ENCODE measurements at places on chromosomes 4 and X.

DNA sequence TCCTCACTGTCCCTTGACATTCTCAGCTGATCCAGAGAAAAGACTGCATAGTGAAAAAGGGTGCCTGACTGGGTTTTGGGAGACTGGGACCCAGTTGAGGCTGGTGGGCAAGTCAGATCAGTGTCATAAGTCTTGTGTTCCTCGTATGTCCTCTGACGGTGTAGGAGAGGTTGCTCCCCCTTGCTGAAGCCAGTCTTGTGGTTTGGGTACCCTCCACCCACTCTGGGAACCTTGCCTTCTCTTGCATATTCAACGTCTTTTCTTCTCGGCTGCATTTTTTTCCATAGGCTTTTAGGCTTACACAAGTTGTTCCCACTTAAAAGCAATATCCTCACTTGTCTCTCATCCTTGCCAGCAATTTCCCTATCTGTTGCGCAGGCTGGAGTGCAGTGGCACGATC is 211.9 kb downstream of the PTTG2 start:
- no peak for DNase-seq

GRCh38 chr4:137748616-137749015 is 216.3 kb upstream of the PCDH18 start:
- no peak for DNase-seq

DNA sequence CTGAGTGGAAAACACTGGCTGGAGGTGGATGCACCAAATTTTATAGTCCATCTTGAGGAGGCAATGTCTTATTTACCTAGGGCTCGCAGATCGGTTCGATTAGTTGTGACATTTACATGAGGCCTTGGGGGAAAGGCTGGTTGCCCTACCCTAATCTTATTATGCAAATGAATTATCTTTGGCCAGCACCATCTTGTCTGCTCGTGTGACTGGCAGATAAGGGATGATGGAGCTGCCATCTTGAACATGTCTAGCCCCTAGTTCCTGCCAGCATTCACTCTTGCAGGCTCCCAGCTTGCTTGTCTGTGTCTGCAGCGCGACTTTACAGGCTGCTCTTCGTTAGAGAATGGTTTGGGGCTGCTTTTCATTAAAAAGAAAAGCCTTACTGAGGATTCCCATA is 61.9 kb downstream of the SEC24B start:
- DNase-seq: no peak

DNA sequence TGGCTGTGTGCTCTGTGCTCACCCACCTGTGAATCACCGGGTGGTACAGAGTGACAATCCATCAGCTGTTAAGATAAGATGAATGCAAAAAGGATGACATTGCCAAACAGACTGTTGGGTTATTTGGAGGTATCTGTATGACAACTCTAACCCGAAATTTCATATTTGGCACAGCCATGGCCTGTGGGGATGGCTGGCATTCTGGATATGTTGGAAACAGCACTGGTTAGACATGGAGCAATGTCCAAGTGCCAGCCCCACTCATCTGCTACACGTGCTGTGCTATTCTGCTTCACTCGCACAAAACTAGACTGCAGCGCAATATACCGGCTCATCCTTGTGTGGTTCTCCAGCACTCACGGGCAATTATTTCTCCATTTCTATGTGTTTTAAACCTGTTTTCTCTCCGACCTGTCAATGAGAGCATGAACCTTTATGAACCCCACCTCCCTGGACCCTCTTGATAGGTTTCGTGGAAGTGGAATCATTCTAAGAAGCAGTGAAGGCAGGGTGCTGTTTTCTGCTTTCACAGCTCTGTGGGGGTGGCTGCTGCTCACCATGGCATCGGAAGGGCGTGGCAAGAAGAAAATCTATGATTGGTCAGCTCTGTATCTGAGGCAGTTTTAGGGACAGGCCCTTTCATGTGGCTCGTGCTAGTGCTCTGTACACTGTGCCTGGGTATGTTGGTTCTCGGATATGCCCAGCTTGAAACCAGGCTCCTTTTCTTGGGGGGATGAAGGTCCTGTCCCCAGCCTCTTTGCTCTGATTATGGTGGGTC is 94.9 kb downstream of the ENPP6 start:
- no peak for DNase-seq

DNA sequence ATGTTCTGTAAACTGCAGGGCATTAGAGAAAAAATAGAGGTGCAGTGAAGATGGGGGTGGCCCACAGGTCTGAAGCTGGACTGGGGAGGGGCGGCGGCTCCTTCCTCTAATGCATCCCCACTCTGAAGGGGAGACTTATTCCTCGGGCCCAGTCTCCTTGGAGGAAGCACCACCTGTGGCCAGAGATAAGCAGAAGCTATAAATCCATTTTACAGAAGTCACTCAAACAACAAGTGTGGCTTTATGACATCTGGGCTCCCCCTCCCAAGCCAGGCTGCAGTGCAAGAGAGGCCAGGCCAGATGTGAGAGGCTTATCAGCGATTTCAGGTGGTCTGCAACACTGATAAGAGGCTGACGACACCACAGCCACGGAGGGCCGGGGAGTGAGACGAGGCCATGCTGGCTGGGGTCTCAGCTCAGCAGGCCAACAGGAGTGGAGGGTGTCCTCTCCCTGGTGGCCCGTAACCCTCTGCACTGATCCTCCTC is 15.8 kb downstream of the CYTL1 start:
- no peak for DNase-seq

- DNase-seq: no peak
Observed at GRCh38 chr4:95439071-95439470, 109.7 kb downstream of the UNC5C start.

- no peak for DNase-seq
Observed at GRCh38 chr4:104395168-104395614, 99.5 kb downstream of the CXXC4 start.

DNA sequence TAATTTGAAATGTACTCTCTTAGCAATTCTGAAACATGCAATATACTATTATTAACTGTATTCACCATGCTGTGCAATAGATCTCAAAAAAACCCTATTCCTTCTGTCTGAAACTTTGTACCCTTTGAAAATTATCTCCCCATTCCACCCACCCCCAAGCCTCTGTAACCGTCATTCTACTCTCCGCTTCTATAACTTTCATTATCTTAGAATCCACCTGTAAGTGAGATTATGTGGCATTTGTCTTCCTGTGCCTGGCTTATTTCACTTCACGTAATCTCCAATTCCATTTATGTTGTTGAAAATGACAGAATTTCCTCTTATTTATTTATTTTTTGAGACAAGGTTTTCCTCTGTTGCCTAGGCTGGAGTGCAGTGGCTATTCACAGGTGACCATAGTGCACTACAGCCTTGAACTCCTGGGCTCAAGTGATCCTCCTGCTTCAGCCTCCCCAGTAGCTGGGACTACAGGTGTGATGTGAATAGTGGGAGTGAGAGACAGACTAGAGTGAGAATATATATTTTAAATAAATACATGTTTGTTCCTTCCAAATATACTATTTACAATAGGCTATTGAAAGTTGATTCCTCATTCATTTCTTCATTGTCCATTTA is 30.5 kb downstream of the VSIG4 start:
- DNase-seq: no peak

DNA sequence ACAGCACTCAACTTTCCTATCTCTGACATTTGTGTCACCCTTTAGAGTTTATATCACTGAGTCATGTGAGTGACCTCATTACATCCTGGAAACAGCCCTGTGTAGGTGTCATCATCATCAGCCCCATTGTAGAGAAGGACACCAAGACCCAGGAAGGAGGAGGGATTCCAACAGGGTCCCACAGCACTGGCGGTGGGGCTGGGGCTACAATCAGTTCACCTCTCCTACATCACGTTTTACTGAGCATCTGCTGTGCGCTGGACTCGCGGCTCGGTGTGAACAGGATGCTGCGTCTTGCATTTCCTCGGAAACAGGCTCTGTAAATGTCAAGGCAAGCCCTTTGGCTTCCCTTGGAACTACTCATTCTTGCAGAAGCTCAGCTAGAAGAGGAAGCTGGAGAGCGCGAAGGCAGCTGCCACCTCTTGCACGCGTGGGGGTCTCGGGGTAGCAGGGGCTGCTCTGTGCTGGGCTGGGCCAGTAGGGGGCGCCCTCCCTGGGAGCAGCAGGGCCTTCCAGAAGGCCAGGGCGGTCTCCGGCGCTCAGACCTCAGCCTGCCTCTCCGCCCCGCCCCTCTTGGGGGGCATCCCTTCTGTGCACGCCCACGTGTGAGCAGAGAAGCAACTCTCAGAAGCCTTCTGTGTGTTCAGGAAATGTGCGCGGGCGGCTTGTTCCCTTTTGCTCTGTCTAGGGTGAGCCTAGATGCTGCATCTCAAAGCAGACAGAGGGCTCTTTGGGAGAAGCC is 29.0 kb downstream of the REELD1 start:
- no peak for DNase-seq

DNA sequence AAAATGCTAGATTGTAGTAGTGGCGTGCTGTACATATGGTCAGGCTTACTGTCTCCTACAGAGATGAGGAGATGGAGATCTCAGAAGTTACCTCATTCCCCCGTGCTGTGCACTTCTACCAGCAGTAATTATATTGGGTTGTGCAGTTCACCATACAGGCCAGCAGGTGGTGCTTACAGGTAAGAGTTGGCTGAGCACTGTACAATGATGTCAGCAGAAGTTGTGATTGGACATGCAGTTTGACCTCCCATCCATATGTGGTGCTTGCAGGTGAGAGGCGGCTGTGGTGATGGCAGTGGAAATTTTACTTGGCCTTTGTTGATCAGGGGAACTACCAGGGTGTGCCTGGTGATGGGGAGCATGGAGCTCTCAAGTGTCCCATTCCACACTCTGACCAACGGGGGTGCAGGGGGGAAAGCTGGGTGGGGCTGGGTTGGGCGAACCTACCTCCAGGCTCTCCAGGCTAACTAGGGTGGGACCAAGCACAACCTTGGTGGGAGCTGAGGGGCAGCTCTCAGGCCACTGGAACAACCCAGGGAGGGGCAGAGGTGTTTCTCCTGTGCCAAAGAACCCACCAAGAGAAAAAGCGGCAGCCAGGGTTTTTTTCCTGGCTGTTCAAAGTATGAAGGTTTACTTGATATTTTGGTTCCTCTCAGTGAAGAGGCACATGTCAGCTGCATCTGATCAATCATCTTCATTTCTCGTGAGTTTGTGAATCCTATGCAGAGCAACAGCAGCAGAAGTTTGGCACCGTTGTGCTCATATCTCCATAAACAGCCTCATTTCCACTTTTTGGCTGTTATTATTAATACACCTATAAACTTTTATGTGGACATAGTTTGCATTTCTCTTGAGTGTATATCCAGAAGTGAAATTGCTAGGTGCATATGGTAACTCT is 73.8 kb upstream of the FREM3 start:
- DNase-seq: no peak

DNA sequence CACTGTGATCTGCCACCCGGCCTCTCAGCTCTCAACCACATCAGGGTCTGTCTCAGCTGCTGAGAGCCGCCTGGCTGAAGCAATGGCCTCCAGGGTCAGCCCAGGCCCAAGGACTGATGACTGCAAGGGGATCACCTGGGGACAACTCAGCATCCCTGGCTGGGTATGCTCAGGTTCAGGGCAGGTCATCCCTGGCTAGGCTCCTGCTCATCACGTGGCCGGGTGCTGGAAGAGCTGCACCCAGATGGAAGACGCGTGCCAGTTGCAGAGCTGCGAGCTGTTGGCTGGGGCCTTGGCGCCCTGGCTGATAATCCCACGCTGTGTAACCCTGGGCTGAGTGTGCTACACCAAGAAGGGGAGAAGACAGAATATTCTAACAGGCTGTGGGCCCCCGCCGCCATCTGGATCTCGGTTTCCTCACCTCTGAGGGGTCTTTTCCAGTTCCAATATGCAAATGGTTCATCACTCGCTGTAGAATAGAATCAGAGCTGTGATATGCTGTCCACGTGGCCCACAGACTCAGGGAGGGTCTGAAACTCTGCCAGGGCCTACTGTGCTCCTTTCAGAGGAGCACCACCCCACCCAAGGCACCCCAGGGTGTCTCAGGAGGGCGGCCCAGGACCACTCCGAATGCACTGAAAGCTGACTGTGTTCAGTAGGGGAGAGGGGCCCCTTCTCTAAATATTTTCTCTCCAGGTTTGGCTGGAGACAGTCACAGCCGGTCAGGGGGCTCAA is 338.8 kb downstream of the BCOR start:
- DNase-seq: no peak

GRCh38 chr4:81256059-81256970 is 41.3 kb upstream of the PRKG2 start:
- DNase-seq: no peak

GRCh38 chrX:107596651-107597050 is 31.7 kb upstream of the PRPS1 start:
- DNase-seq: no peak

GRCh38 chrX:19750028-19750782 is 137.2 kb downstream of the SH3KBP1 start:
- DNase-seq: no peak

- DNase-seq: no peak
Observed at GRCh38 chrX:39577985-39578869, 519.5 kb downstream of the BCOR start.

- no peak for DNase-seq
Observed at GRCh38 chrX:130084631-130085237, 25.6 kb downstream of the ELF4 start.

DNA sequence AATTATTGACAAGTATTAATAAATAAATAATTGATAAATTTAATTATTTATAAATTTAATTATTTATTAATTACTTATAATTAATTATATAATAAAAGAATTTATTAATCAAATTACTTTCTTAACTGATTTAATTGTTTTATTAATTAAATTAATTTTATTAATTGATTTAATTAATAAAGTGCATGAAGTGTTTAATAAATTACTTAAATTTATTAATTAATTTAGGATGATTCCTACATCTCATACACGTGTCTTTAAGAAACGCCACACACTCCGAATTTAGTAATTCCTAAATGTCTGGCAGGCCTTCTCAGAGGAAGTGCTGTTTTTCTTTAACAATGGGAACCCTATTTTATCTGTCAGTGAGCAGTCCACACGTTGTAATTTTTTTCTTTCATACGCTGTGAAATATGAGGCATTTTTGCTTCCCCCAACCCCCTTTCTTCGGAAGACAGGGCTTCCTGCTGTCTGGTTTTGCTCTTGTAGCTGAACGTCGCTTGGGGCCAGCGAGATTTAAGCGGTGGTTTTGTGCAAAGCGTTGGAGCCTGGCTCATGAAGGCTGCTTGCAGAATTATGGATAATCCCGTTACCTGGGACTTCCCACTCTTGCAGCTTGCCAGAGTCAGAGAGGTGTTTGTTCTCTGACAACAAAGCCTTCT is 46.8 kb downstream of the CRLF2 start:
- no peak for DNase-seq

DNA sequence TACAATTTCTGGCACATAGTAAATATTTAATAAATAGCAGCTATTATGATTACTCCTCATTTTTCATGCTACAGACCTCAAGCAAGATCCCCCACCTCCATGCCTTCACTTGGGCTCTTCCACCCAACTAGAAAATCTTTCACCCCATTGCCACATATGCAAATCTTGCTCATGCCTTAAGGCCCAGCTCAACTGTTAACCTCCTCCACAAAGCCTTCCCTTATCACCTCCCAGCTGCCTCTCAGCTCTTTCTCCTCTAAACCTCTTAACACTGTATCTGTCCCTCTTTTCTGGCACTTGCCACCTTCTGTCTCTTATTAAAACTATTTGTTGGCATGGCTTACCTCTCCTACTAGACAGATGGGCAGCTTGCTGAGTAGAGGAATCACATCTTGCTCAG is 51.5 kb downstream of the PJA1 start:
- DNase-seq: no peak
